ENCODE measurements at places on chromosomes 1 and 21.

GRCh38 chr1:56376188-56376984 is 203.0 kb downstream of the PLPP3 start:
- DNase-seq, result peak; percentile 68

GRCh38 chr1:10564063-10564462 is 89.3 kb downstream of the PEX14 start:
- DNase-seq, result no peak

DNA sequence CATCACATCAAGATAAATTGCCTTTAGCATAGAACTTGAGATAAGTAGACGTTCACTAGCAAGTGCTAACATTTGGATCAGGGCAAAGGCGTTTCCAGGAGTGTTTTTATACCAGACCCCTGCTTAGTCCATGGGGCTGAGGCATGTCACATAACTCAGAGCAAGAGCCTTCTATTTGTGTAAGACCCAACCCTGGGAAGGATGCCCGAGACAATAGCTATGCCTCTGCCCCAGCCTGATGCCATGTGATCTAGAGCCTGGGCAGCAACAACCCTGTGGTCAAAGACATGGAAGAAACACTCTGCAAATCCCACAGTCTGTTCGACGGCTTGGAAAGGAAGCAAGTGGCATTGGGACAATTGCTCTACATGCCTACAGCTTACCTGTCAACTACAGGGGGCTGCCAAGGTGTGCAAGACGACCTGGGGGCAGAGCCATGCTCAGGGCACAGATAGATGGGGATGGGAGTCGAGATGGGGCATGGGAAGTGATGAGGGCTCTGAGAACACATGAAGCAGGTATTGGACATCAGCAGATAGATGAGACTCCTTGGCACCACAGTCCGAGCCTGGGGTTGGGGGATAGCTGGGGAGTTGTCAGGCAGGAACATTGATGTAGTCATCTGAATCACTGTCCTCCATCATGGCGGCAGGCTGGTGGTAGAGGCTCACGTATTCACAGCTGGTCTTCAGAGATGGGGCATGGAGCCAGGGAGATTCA is 7.3 kb downstream of the IL24 start:
- DNase-seq, result no peak

- DNase-seq, result no peak
Measured at GRCh38 chr21:28311411-28312190, 681.1 kb downstream of the LTN1 start.

DNA sequence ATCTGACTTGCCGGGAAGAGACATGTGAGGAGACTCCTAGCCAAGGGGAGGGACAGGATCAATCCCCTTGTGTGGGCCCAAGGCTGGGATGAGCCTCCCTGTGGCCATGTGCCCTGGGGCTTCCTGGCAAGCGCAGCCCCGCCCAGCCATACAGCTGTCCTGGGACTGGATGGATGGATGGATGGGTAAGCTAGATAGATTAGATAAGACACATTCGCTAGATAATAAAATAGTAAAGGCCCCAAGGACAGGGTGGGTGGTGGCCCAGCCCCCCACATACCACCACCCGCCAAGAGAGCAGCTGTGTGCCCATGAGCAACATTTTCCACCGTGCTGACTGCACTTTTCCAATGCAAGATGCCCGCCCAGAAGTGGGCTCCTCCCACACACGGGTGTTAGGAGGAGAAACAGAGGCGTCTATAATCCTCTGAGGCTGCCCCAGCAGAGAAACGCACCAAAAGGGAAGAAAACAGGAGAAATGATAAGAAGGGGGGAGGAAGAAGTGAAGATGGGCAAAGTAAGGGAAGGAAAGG is 25.1 kb downstream of the ZBTB17 start:
- DNase-seq, result no peak

GRCh38 chr1:38804062-38804886 is 55.3 kb downstream of the RRAGC start:
- no peak for DNase-seq

Measured in breast epithelium (tissue), 4 donors.